Small intestine (tissue), 16 donors: ENCODE measurements at places on chromosomes 12 and 14. TPM values are rescaled to one million over a fixed set of nuclear protein-coding genes. Genes with fewer than 3 reads are reported as not detected.

DNA sequence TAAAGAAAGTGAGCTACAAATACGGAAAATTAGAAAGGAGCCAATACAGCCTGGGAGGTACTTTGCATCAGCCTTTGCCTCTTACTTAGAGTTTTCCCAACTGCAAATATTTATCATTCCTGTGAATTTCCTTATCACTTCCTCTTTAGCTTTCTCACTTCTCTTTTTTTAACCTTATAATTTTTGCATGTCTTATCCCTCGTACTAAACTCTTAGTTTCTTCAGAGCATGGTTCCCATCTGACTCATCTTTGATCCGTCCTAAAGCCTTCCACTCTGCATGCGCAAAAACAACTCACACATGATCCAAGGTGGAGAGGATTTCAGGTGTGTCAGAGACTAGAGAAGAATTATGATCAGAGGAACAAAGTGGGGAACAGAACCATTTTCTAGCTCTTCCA lies 9.6 kb upstream of the SNAPC1 start:
- DNase-seq, result no peak

DNA sequence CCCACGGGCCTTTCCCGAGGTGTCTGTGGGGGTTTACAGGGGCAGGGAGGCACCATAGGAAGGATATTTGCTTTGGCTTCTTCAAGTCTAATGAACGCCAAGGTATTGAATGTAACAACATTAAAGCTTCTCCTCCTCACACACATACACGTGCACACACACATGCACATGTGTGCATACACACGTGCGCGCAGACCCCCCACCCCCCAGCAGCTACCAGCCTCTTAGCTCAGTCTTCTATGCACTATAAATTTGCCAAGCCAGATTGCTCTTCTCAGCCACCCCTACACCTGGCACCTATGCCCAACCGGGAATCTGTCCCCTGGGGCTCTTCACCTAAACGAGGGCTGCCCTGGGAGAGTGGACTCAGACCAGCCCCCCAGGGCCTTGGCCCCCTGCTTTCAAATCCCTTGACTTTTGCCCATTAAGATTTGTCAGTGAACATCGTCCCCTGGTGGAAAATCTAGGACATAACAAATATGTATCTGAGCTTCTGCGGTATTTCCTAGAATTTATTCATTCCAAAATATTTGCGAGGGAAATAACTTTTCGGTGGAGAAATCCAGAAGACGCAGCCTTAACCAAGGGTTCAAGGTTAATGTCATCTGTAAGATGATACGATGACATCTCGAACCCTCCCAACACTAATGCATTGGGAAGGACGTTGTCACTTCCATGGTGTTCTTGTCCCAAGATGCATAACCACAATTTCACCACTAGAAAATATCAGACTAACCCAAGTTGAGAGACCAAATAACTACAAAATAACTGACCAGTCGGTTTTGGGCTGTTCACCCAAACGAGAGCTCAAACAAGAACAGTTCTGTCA lies 330.4 kb downstream of the MED13L start:
- no peak for DNase-seq

DNA sequence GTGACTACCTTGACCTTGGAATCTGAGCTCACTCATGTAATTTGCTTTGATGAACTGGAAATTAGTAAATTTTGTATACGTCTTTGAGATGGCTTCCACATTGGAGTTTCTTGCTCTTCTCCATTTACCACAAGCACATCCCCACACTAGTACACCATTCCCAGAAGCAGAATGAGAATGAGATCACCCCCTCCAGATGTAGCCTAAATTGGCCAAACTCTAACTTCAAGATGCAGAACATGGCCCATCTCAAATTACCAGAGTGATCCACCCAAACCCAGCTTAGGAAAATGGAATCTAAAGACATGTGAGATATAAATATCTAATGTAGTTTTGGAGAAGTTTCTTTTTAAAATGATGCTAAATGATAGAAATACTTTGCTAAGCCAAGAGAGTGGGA lies 9.5 kb upstream of the TAS2R20 start:
- DNase-seq, result no peak

DNA sequence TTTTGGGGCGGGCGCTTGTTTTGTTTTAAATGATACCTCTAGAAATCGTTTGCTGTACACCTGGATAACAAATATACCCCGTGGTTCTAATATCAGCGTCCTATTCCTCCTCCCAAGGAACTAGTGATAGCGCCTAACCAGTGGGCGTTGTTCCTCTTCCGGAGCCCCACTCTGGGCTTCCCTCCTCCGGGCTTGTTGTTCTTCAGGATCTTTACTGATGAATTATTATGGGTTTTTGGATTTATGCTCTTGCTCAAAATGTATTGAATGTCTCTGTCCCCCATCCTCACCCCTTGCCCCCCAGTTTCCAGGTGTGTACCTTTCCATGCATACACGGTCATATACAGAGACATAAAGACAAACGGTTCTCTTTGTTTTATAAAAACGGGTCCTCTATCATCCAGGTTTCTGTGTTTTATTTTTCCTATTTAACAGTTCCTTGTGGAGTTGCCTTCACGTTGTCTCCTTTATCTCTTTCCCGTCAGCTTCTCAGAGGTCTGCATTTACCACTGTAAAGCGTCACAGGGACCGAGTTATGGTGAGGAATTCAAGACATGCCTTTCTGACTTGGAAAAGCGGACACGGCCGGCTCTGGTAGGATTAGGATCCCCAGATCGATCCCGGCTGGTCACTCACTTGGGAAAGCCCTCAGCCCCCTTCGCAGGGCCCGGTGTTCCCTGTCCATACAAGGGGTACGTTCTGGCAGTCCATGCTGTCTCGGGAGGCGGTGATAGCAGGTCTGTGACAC lies 655 bp upstream of the PLEKHG3 start:
- DNase-seq, result no peak

Gene SLC8A3
- polyA plus RNA-seq, result 0.24 TPM

Gene USP44
- polyA plus RNA-seq, result not detected

Gene DNAJC22
- 52.4 TPM for polyA plus RNA-seq

Gene PPFIA2
- polyA plus RNA-seq, result 0.55 TPM

Gene KITLG
- 8.1 TPM for polyA plus RNA-seq
